Activated naive CD4-positive, alpha-beta T cell treated with anti-CD3 and anti-CD28 coated beads, Interleukin-2, amount 50 U/mL, for 72 hours (primary cell): ENCODE measurements at places on chromosomes 6 and 20. TPM values are rescaled to one million over a fixed set of nuclear protein-coding genes. Genes with fewer than 3 reads are reported as not detected.

- DNase-seq: no peak
Measured at GRCh38 chr20:35312318-35312717, 20.1 kb upstream of the FAM83C start.

DNA sequence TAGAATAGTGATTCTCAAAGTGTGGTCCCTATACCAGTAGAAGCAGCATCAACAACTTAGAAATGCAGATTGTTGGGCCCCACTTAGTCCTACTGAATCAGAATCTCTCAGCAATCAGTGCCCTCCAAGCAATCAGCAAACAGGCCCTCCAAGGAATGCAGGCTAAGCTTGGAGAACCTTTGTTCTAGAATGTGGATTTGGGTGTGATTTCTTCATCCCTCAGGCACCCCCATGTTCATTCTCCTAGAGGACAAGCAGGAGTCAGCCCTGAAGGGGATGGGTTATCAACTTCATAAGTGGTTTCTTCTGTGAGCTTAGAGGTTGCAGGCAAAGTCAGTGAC lies 40.5 kb upstream of the TAF8 start:
- no peak for DNase-seq

DNA sequence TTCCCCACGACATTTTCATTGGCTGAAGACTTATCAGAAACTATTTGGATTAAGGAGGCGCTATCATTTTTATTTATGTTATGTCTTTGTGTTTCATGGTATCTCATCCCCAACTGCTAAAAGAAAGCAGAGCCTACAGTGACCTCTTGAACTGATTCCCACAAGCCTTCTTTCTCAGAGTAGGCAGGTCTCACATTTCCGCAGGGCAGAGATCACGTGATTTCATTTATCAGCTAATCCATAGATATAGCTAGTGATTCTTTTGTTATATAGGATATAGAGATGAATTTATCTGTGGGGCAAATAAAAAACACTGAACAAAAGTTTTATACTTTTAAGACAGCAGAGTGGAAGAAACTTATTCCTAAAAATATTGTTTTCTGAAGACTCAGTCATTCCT lies 25.0 kb upstream of the POPDC3 start:
- no peak for DNase-seq

DNA sequence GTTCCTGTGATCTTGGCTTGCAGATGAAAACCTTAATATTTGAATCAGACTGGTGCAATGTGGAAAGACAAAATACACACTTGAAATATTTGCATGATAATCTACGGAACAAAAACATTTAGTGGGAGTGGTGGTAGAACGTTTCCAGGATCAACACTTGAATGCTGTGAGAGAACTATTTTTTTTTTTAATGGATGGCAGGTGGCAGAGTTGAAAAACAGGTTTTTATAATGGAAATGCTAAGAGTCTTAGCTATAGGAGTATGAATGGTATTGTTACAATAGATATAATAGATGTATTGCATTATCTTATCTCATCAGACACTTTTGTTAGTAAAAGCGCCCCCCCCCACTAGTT lies 49.2 kb downstream of the CDKAL1 start:
- DNase-seq: no peak

DNA sequence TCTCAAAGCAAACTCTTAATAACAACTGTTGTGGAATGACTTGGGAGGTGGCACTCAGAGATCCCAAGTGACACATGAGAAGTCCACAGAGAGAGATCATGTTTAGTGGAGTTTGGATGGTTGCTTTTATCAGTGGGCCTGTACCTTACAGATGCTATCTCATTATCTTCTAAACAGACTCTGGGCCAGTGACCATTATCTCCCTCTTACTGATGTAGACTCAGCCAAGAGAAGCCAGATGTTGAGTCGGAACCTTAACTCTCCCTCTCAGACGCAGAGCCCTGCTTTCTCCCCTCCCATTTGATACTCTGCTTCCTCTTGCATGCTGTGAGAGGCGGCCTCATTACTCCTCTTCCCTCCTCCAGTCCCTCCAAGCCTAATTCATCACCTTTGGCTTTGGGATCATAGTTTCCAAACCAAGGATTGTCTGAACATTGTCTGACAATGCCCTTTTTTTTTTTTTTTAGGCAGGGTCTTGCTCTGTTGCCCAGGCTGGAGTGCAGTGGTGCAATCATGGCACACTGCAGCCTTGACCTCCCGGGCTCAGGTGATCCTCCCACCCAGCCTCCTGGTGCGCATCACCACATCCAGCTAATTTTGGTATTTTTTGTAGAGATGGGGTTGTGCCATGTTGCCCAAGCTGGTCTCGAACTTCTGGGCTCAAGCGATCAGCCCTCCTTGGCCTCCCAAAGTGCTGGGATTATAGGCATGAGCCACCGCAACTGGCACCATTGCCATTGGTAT lies 4.5 kb upstream of the DDR1 start:
- no peak for DNase-seq

GRCh38 chr20:61350500-61351250 lies 98.6 kb downstream of the CDH4 start:
- no peak for DNase-seq

DNA sequence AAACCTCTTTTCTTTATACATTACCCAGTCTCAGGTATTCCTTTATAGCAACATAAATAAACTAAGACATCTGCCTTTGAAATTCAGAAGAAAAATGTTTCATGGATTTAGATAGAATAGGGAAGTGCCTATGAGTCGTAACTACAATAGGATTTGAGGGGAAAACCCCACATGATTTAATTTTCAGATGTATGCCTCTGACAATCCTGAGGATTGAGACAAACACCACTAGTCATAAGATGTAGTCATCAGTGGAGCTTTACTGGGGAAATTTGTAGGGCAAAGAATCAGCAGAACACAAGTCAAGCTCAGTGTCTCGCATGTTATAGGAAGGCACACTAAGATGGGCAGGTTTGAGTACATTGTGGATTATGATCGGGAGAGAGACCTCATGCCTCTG lies 566.4 kb downstream of the BMP2 start:
- DNase-seq: no peak

GRCh38 chr20:21387528-21387927 lies 9.8 kb downstream of the NKX2-4 start:
- no peak for DNase-seq

GRCh38 chr6:110158479-110158878 lies 21.0 kb downstream of the WASF1 start:
- DNase-seq: no peak

DNA sequence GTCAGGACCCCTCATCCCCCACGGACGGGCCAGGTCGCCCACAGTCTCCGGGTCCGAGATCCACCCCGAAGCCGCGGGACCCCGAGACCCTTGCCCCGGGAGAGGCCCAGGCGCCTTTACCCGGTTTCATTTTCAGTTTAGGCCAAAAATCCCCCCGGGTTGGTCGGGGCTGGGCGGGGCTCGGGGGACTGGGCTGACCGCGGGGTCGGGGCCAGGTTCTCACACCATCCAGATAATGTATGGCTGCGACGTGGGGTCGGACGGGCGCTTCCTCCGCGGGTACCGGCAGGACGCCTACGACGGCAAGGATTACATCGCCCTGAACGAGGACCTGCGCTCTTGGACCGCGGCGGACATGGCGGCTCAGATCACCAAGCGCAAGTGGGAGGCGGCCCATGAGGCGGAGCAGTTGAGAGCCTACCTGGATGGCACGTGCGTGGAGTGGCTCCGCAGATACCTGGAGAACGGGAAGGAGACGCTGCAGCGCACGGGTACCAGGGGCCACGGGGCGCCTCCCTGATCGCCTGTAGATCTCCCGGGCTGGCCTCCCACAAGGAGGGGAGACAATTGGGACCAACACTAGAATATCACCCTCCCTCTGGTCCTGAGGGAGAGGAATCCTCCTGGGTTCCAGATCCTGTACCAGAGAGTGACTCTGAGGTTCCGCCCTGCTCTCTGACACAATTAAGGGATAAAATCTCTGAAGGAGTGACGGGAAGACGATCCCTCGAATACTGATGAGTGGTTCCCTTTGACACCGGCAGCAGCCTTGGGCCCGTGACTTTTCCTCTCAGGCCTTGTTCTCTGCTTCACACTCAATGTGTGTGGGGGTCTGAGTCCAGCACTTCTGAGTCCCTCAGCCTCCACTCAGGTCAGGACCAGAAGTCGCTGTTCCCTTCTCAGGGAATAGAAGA lies 978 bp downstream of the HLA-A start:
- DNase-seq: peak; percentile 23

- no peak for DNase-seq
Measured at GRCh38 chr6:169252505-169253189, 999 bp downstream of the THBS2 start.

GRCh38 chr20:51061418-51062045 lies 38.6 kb upstream of the KCNG1 start:
- no peak for DNase-seq

DNA sequence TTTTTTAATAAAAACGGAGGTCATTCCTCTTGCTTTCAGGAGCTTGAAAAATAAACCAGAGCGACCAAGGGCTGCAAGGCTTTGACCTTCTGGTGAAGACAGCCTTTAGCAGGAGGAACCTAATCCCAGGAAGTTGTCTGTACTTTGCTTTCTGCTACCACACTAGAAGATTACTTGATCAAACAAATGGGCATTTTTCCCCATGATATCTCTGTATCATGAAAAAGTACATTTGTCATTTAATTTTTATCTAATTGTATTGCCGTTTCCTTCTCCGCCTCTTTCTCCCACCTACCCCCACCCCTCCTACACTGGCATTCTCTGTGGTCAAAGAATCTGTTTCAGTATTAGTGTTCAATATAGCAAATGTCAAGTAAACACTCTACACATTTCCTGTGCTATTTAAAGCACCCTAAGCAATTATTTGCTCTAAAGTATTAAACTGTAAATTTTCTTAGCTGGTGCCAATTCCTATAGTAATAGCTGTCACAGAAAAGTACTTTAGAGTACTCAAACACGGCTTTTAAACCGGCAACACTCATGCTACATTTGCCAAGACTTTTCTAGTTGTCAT lies 29.7 kb downstream of the ATXN1 start:
- no peak for DNase-seq

DNA sequence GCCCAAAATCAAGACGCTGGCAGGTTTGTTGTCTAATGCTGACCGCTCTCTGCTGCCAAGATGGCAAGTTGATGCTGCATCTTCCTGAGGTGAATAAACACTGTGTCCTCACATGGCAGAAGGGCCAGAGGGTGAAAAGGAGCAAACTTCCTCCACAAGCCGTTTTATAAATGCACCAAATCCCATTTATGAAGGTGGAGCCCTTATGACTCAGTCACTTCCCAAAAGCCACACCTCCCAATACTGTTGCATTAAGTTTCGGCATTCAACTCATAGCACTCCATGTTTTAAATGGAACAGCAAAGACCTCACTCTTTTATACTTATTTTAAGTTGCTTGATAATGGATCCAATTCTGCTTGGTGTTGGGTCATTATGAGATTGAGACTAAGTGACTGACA lies 316.6 kb downstream of the RFPL4B start:
- DNase-seq: no peak

DNA sequence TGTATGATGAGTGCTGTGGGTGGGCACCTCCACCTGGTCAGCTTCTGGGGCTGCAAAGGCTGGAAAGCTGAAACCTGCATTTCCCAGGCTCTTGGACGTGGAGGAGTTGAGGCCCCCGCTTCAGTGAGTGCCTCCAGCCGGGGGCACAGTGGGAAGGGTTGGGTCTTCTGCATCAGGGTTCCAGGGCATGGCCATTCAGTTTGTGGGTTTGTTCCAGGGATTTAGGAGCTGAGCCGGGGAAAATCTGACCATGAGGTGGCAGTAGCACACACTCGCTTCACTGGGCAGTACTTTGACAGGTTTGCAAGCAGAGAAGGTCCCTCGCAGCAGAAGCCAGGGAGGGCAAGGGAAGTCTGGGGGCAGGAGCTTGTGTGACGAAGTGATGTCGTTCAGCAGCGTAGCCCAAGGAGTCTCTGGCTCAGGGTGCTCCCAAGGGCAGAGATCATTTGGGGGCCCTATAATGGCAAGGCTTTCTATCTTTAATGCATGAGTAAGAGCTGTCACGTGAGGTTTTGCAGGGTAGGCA lies 69.5 kb upstream of the SULF2 start:
- no peak for DNase-seq

- DNase-seq: no peak
Measured at GRCh38 chr6:89282749-89283148, 32.4 kb downstream of the GABRR2 start.

GRCh38 chr6:151338651-151339200 lies 52.6 kb downstream of the ZBTB2 start:
- no peak for DNase-seq

- DNase-seq: no peak
Measured at GRCh38 chr6:31203345-31203979, 33.0 kb upstream of the POU5F1 start.

- DNase-seq: no peak
Measured at GRCh38 chr6:127107916-127108315, 10.6 kb upstream of the RSPO3 start.

DNA sequence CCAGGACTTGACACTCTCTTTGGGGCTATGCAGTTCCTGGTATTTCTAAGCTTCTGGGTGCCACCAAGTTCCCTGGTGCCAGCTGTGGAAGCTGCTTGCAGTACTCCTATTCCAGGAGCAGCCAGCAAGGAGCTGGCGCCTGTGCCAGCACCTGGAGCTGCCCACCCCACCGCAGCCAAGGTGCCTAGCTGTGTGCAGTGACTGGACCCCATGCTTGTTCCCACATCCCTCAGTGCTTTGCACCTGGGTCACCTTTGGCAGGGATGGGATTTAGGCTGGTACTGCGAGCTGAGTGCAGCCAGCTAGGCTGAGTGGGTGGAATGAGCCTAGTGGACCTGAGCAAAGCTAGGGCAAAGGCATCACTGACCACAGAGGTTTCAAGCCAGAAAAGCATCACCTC lies 1674.9 kb downstream of the HACE1 start:
- DNase-seq: no peak

DNA sequence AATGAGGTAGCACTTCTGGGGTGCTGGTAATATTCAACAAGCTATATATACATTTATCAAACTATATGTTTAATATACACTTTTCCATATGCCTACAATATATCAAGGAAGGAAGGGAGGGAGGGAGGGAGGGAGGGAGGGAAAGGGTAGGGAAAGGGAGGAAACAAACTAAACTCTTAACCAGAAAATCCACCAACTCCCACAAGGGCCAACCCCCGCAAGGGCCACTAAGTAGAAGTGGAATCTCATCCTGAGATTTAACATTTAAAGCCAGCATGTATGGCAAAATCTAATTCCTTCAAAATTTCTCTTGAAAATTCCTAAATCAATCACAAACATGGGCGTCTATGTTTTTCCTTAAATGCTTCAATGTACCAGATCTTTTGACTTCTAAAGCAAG lies 298.6 kb upstream of the THEMIS start:
- DNase-seq: no peak

DNA sequence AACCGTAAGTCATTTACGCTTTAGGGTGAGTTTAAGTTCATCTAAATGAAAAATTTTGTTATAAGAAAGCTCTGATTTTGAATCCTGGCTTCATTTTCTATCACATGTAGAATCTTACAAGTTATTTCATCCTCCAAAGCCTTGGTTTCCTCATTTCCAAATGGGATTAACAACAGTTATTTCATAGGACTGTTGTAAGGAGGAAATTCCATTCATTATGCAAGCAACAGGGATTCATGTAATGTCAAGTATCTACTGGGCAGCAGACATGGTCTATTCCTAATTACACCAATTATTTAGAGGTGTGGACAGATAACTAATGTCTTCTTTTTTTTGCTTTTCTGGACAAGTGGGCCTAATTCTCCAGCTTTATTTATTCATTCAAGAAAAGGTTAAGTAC lies 154.0 kb downstream of the PDSS2 start:
- no peak for DNase-seq

Gene GABRR1
- total RNA-seq: not detected

Gene KCNS1
- total RNA-seq: not detected

Gene SFT2D1
- 48.4 TPM for total RNA-seq

Gene RAB44
- total RNA-seq: 0.07 TPM

Gene TBXT
- total RNA-seq: not detected

Gene SMLR1
- not detected for total RNA-seq

Gene TMEM74B
- total RNA-seq: 8.3 TPM
